ENCODE measurements at places on chromosomes 6 and 20.
A peak's percentile ranks its signal among the peaks of the same experiment; 100 is the strongest.

DNA sequence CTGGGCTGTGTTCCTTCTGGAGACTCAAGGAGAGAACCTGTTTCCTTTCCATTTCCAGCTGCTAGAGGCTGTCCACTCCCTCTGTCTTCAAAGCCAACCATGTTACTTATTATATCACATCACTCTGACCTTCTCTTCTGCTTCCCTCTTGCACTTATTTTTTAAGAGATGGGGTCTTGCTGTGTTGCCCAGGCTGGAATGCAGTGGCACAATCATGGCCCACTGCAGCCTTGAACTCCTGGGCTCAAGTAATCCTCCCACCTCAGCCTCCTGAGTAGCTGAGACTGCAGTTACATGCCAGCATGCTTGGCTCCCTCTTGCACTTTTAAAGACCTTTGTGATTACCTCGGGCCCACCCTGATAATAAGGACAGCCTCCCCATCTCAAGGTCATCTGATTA, 160.0 kb upstream of the DTNBP1 start:
- DNase-seq: no peak

DNA sequence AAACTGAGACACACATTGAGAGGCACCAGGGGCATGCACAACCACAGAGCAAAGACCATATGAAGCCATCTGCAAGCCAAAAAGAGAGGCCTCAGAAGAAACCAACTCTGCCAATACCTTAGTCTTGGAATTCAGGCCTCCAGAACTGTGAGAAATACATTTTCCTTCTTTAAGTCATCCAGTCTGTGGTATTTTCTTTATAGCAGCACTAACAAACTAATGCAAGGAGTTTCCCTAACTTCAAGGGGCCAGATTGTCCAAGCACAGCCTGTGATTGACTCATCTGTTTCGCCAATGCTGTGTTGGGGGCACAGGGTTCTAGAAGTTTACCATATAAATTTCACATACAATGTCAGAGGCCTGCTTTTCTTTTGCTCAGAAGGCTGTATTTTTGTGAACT, 364.6 kb downstream of the GJA1 start:
- DNase-seq: no peak

GRCh38 chr20:44615876-44616603, 33.7 kb downstream of the PKIG start:
- peak; percentile 65 for DNase-seq

GRCh38 chr6:31877651-31878161, 1.1 kb downstream of the SLC44A4 start:
- no peak for DNase-seq

- DNase-seq: no peak
These were observed 30.2 kb upstream of the IL17A start for GRCh38 chr6:52155791-52156576.

GRCh38 chr20:62977613-62978560, 25.4 kb downstream of the SLC17A9 start:
- no peak for DNase-seq

DNA sequence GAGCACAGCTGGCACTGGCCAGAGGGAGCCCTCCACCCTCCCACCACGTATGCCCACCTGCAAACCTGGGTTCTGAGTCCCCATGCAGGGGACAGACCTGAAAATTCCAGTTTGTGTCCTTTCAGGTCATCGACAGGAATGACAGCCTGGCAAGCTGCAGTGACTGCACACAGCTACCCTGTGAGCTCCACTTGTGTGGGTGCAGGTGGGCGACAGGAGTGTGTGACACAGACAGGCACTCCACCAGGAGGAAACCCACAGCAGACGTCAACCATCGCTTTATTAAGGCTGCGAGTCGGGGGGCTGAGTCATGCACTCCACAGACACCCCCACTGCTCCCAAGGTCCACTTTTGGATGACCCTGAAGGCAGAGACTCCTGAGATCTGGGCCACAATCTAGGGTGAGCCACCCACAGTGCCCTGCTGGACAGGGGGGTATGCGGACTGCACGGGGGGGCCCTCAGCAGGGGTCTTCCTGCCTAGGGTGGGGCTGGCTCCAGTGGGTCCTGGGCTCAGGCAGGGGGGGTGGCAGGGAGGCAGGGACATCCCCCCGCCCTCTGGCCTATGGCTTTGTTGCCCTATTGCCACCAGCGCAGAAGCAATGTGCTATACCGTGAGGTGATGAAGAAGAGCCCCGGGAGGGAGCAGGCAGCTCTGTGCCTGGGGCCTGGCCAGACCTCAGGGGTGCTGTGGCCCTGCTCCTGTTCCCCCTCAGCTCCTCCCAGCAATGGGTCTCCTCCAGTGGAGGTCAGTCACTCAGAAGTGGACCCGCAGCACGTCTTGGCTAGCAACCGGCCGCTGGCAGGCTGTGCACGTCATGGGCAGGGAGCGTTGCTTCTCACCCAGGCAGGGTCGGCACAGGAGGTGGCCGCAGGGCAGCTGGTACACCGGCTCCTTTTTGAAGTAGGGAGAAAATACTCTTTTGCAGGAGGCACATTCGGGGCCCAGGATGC, 25.1 kb upstream of the AVP start:
- no peak for DNase-seq

DNA sequence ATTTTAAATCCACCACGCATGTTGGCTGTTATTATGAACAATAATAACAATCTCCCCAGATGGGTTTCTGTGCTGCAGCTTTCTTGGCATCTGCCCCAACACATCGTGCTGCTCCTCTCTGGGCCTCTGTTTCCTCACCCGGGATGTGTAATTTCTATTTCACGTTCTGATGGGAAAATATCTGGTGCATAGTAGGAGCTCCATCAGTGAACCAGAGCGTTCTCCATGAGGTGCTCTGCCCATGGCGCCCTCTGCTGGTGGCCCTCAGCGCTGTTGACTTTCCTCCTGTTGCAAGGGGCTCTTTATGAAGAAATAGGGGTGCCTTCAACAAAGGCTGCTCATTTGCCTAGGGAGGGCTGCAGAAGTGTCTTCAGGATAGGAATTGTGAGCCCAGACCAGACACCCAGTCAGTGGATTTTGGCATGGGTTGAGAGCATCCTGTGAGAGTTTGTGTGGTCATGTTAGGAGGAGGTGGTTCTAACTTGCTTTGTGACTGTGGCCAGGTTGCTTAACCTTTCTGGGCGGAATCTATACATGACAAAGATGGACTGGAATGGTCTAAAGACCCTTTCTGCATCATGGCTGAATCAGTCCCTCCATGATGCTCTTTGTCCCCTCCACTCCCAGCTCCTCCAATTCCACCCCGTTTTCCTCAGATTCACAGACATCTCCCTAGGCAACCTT, 8.1 kb downstream of the SCRT2 start:
- DNase-seq: no peak

GRCh38 chr6:144190593-144190992, 40.3 kb downstream of the STX11 start:
- DNase-seq: no peak

GRCh38 chr20:50658804-50659380, 32.5 kb downstream of the RIPOR3 start:
- no peak for DNase-seq

- no peak for DNase-seq
These were observed 542 bp downstream of the ATP5F1E start for GRCh38 chr20:59031564-59032022.

GRCh38 chr6:44858998-44859397, 469.1 kb upstream of the RUNX2 start:
- no peak for DNase-seq

DNA sequence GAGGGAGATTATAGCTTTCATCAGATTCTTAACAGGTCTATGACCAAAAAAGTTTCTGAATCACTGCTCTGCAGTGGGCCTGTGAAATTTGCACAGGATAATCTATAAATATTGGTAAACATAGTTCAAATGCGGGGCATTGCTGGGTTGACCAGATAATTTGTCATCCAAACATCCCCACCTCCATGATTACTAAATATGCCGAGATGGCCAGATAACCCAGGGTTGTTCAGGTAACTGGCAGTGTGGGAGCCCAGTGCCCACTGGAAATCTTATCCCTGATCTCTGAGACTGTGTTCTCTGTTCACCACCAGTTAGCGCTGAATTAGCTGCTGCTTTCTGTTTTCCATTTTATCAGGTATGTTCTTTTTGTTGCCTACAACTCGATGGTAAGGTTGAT, 21.4 kb downstream of the PTK7 start:
- no peak for DNase-seq

- no peak for DNase-seq
These were observed 21.2 kb downstream of the TGM2 start for GRCh38 chr20:38143646-38144554.

DNA sequence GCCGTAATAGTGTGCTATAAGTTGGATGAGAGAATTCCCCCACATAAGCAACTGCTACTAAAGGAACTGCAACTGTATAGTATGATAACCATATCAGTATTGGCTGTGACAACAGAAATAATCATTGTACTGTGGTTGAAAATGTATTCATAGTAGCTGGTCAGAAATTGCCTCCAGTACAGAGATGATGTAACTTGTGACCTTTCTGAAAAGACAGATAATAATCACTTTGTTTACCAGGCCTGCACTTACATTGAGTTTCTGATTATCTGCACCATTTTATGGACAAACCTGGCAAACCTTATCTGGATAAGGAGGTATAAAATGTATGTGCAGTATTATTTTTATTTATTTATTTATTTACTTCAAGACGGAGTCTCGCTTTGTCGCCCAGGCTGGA, 19.0 kb downstream of the CFAP206 start:
- no peak for DNase-seq

- DNase-seq: no peak
These were observed 267.6 kb upstream of the SUPT3H start for GRCh38 chr6:45645302-45645701.

GRCh38 chr6:110250838-110251237, 70.6 kb downstream of the CDC40 start:
- no peak for DNase-seq

DNA sequence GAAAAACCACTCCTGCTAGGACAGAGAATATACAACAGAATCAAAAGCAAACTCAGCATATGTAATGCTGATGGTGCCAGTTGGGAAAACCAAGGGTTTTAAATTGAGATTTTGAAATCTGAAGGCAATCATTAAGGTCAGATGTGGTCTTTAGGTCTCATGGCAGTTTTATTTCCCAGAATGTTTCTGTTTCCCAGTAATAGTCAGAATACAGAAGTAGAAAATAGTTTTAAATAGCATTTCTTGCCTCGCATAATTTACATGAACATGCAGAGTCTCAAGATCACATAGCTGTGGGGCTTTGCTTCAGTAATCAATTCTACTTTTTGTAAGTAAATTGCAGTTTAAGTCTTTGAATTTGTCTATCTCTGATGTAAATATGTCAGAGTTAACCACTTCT, 58.1 kb downstream of the RNF144B start:
- no peak for DNase-seq

- no peak for DNase-seq
These were observed 69.1 kb downstream of the PTCHD4 start for GRCh38 chr6:48041894-48042293.

GRCh38 chr6:13280254-13280653, 48.1 kb downstream of the TBC1D7 start:
- no peak for DNase-seq

DNA sequence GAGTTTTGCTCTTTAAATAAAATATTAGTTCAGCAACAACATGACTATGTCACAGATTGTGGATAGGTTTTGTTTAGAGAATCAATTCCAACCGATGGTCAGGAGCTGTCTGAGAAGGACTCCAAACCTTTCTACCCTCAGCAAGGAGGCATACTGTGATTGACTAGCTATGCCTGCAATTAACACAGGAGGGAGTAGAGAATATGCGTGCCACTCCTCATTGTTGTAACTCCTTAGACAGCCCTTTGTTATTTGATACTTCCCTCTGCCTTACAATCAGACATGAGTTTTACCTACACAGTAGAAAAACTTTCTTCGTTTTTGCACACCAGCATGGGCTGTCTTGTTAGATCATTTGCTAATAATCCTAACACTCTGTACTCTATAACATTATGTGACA, 796.5 kb downstream of the PRIM2 start:
- DNase-seq: no peak

DNA sequence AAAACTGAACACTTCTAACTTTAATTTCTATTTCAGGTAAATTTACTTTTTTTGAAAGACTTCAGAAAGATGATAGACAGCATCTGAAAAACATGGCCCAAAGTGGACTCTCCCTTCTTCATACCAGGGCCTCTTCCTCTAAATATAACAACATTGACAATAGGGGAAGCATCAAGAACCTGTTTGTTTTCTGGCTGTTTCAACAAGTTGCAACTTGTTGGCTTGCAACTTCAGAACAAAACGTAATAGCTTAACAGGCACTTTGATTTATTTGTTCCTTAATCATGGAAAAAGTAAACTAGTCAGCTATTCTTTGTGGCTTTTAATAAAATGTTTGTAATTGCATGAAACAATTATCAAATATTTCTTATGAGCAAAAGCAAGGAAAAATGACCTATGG, 34.3 kb downstream of the RGS17 start:
- no peak for DNase-seq

DNA sequence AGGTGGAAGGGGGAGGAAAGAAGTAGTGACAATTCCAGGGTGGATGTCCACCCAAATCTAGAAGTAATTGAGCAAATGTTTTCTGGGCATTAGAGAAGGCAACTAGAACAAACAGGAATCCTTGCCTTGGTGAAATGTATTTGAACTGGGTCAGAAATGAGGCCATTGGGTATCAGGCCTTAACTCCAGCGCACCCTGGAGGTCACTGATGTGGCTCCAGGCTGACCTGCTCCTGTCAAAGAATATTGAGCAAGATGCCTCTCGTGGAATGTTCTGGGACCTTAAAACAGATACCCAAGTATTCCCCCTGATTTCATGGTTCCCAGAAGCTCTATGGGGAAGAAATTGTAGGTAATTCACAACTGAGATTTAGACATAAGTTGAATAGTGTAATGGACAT, 6.9 kb downstream of the HLA-DPB1 start:
- DNase-seq: peak; percentile 21

- no peak for DNase-seq
These were observed 164.8 kb downstream of the MRPL14 start for GRCh38 chr6:43962458-43962857.

DNA sequence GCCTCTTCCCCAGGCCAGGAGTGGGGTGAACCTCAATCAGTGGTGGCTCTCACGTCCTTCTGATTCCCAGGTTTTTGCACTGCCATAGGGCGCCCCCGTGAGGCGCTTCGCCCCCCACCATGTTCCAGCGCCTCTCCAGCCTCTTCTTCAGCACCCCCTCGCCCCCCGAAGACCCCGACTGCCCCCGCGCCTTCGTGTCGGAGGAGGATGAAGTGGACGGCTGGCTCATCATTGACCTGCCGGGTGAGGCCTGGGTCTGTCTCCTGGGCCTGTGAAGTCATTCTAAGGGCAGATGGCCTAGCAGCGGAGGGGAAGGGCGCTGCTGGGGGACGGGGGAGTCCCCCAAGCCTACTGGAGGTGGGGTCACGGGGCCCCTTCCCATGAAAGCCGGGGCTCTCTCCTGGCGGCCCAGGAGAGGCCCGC, 4.5 kb downstream of the TP53INP2 start:
- DNase-seq: no peak
